ENCODE measurements at places on chromosomes 6 and 20.

GRCh38 chr6:116217069-116217468 lies 36.8 kb downstream of the TSPYL4 start:
- H3K27me3 ChIP-seq = no peaks in the 10 kb centered on the region
- H3K36me3 ChIP-seq = no peaks in the 10 kb centered on the region
- no peak overlapping the region for H3K4me3 ChIP-seq
- H3K27ac ChIP-seq = no peak overlapping the region

DNA sequence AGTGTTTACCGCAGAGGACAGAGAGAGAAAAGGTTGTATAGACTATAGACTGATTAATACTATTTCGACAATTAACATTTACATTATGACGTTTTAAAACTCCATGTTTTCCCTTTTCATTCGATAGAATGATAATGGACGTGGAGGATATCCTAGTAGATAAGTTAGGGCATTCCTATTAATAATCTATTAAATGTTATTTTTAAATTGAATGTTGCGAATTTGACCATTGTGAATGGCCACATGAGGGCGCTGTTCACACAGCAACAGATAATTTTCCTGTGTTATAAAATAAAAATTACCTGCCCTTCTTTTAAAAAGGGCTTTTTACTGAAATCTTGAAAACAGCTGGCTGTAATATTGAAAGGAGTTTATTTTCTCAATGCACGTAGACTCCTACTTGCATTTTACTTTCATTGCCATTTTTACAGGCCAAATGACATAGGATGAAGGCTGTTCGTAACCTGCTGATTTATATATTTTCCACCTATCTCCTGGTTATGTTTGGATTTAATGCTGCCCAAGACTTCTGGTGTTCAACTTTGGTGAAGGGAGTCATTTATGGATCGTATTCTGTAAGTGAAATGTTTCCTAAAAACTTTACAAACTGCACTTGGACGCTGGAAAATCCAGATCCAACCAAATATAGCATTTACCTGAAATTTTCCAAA lies 3.3 kb downstream of the ADGRB3 start:
- peak; percentile 27 for DNase-seq
- peaks cover 9% of the 10 kb centered on the region for H3K27me3 ChIP-seq
- H3K4me3 ChIP-seq = no peak overlapping the region
- H3K4me1 ChIP-seq = no peaks in the 10 kb centered on the region
- no peaks in the 10 kb centered on the region for H3K36me3 ChIP-seq

DNA sequence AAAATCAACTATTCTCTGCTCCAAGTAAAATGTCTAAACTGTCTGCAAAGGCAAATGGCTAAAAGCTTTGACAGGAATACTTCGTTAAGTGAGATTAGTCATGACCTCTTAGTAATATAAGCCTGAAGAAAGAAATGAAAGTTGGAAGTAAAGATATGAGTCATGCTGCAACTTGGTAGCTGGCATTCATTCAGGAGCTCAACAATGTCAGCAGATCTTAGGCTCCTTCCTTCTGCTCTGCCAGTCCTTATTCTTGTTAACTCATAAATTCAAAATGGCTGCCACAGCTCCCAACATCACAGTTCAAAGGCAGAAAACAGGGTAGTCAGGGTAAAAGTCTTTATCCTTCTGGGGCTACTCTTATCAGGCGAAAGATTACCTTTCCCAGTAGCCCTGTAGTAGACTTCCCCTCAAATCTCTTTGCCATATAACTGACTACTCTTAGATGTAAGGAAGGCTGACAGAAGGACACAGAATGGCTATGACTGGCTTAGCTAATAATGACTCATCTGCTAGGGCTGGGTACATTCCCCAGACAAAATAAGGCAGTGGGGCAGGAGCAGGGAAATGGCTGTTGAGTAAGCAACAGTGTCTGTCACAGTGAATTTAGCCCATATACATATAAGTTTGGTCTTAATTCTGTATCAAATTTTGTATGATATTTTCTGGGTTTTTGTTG lies 24.4 kb upstream of the C6orf62 start:
- peaks cover 8% of the 10 kb centered on the region for H3K4me1 ChIP-seq
- H3K4me3 ChIP-seq = peak overlapping the region; percentile 2
- DNase-seq = peak; percentile 98
- H3K27me3 ChIP-seq = no peaks in the 10 kb centered on the region
- peak overlapping the region; percentile 97 for H3K27ac ChIP-seq

DNA sequence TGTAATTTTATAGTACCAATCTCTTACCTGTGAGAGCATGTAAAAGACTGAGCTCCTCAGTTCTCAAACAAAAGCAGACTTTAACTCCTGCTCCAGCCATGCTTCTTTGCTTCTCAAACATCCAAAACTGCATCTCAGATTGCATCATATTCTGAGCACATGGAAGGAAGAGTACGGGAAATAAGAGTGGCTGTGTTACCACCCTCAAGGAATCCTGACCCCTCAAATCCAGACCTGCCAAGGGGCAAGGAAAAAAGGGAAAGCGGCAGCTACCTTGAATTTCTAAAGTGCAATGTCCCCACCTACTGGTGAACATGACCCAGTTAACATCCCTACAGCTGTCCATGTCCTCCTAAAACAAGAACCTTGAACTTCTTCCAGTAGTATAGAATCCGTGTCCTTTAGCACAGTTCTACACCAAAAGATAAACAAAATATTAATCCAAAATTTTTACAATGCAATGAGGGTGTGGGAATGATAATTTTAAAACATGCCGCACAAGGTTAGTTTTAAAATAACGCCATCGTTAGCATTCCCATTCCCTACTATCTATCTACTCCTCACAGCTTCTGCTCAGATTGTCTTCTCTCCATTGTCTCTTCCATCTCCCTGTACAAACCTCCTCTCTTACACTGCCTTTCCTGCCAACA lies 34.1 kb upstream of the HLA-DQB1 start:
- no peaks in the 10 kb centered on the region for H3K36me3 ChIP-seq
- no peaks in the 10 kb centered on the region for H3K4me1 ChIP-seq
- no peak overlapping the region for H3K4me3 ChIP-seq
- no peaks in the 10 kb centered on the region for H3K27me3 ChIP-seq
- no peak overlapping the region for H3K27ac ChIP-seq

- H3K4me1 ChIP-seq = no peaks in the 10 kb centered on the region
- no peaks in the 10 kb centered on the region for H3K27me3 ChIP-seq
- H3K4me3 ChIP-seq = no peak overlapping the region
- no peak for DNase-seq
- no peaks in the 10 kb centered on the region for H3K36me3 ChIP-seq
Measured at GRCh38 chr6:18019539-18020534, 32.4 kb upstream of the KIF13A start.

DNA sequence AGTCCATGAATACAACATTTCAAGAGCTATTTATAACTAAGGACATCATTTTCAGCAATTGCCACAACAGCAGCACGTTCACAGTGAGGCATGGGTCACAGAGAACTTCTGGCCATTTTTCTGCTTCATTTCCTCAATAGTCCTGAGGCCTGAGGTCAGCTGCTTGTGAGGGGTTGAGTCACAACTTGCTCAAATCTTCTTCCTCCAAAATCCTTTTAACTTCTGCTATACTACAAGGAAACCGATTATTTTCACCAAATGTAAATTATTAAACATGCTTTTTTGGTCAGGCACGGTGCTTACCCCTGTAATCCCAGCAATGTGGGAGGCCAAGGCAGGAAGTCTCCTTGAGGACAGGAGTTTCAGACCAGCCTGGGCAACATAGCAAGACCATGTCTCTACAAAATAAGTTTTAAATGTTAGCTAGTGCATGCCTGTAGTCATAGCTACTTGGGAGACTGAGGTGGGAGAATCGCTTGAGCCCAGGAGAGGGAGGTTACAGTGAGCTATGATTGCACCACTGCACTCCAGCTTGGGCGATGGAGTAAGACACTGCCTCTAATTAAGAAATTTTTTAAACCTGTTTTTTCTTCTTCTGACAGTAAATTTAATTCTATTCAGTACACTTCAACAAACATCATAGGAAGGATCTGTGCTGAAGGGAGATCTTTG lies 11.1 kb upstream of the SLC16A10 start:
- peaks cover 5% of the 10 kb centered on the region for H3K27me3 ChIP-seq
- H3K4me3 ChIP-seq = no peak overlapping the region
- peak; percentile 22 for DNase-seq
- no peaks in the 10 kb centered on the region for H3K4me1 ChIP-seq
- no peak overlapping the region for H3K27ac ChIP-seq

- H3K27ac ChIP-seq = no peak overlapping the region
- H3K4me3 ChIP-seq = no peak overlapping the region
- no peaks in the 10 kb centered on the region for H3K27me3 ChIP-seq
Measured at GRCh38 chr6:6695625-6696276, 107.2 kb downstream of the LY86 start.

DNA sequence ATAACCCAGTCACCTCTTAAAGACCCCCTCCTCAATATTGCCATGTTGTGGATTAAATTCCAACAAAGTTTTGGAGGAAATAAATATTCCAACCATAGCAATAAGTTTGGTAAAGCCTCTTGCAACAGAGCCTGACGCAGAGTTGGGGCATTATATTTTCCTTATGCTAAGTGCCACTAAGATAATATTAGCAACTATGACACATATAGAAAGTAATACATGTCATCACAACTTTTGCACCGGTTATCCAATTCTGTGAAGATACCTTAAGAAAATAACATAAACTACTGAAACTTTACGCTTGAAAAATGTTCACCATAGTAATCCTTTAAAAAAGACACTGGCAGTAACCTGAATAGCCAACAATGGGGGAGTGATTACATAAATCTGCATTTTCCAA lies 52.2 kb upstream of the TRERF1 start:
- DNase-seq = no peak
- H3K4me3 ChIP-seq = no peak overlapping the region
- H3K4me1 ChIP-seq = no peaks in the 10 kb centered on the region
- no peak overlapping the region for H3K27ac ChIP-seq

DNA sequence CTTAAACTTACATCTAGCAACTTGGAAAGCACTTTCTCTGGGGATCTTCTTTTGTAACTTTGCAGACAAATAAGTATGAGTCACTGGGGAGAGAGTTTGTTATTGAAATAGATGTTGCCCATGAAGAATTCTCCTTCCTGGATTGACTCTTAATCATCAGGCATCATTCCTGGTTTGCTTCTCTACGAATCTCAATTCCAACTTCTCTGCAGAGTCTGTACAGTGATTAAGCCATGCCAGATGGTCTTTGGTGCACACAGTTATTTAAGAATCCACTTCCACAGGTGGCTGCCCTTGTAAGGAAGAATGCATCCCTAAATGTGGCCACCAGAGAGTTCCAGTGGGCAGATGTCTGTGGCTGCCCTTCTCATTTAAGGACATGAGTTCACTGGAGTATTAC lies 25.7 kb downstream of the MYCT1 start:
- H3K4me1 ChIP-seq = no peaks in the 10 kb centered on the region
- DNase-seq = no peak
- H3K36me3 ChIP-seq = no peaks in the 10 kb centered on the region
- no peak overlapping the region for H3K4me3 ChIP-seq

- no peaks in the 10 kb centered on the region for H3K4me1 ChIP-seq
- no peak overlapping the region for H3K27ac ChIP-seq
- H3K27me3 ChIP-seq = no peaks in the 10 kb centered on the region
- no peaks in the 10 kb centered on the region for H3K36me3 ChIP-seq
- DNase-seq = no peak
- no peak overlapping the region for H3K4me3 ChIP-seq
Measured at GRCh38 chr6:143199291-143199690, 138.6 kb downstream of the AIG1 start.

DNA sequence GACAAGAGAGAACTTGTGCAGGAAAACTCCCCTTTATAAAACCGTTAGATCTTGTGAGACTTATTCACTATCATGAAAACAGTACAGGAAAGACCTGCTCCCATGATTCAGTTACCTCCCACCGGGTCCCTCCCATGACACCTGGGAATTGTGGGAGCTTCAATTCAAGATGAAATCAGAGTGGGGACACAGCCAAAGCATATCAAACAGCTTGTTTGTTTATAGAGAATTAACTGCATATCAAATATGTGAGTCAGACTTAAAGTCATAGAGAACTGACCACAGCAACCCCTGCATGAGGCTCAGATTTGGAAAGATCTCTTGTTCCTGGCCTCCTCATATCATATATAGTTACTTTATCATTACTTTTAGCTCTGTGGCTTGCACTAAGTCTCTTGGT lies 29.1 kb upstream of the HDAC2 start:
- no peak overlapping the region for H3K27ac ChIP-seq
- peaks cover 15% of the 10 kb centered on the region for H3K4me1 ChIP-seq
- no peaks in the 10 kb centered on the region for H3K36me3 ChIP-seq
- H3K4me3 ChIP-seq = no peak overlapping the region
- no peaks in the 10 kb centered on the region for H3K27me3 ChIP-seq

GRCh38 chr20:46915575-46916257 lies 21.1 kb downstream of the EYA2 start:
- no peaks in the 10 kb centered on the region for H3K27me3 ChIP-seq
- H3K4me3 ChIP-seq = no peak overlapping the region
- DNase-seq = no peak
- no peaks in the 10 kb centered on the region for H3K4me1 ChIP-seq
- no peak overlapping the region for H3K27ac ChIP-seq
- H3K36me3 ChIP-seq = no peaks in the 10 kb centered on the region

DNA sequence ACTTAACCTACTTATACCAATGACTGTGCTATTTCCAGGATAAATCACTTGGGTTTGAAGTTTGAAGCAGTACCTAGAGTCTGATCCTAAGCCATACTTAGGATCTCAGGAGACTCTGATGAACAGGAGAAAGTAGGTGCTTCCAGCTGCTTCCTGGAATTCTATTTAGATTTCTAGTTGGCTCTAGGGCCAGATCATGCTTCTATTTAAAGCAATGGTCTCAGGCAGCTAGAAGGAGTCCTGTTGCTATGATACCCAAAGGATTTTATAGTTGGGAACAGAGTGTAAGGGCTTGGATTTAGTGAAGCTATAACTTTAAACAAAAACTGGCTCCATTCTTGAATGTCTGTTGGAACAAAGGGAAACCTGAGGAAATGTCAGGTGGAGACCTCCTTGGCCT lies 52.4 kb upstream of the TINAG start:
- no peaks in the 10 kb centered on the region for H3K36me3 ChIP-seq
- H3K27ac ChIP-seq = no peak overlapping the region
- no peaks in the 10 kb centered on the region for H3K4me1 ChIP-seq
- no peak overlapping the region for H3K4me3 ChIP-seq

GRCh38 chr6:38117281-38117680 lies 297.8 kb downstream of the ZFAND3 start:
- no peaks in the 10 kb centered on the region for H3K4me1 ChIP-seq
- H3K27ac ChIP-seq = no peak overlapping the region
- H3K27me3 ChIP-seq = no peaks in the 10 kb centered on the region

- peaks cover 11% of the 10 kb centered on the region for H3K36me3 ChIP-seq
- no peaks in the 10 kb centered on the region for H3K27me3 ChIP-seq
- H3K27ac ChIP-seq = no peak overlapping the region
Measured at GRCh38 chr20:50198716-50199115, 8.1 kb downstream of the CEBPB start.

DNA sequence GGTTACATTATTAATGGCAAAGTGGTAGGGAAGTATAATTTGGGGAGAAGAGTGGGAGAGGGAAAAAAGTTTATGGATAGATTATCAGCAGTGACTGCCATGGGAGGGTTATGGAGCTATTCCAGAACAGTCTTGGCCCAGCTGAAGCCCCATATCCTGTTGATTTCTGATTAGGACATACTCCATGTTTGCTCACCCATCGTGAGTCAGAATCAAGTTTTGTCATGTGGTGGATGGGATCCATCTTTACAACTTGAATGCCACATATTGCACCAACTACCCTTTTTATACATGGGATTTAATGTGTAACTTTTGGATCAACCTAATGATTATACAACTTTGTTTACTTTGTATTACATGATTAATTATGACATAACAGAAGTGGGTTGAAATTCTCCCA lies 217.0 kb downstream of the HAO1 start:
- H3K36me3 ChIP-seq = no peaks in the 10 kb centered on the region
- H3K27ac ChIP-seq = no peak overlapping the region
- DNase-seq = peak; percentile 52
- no peaks in the 10 kb centered on the region for H3K27me3 ChIP-seq

- H3K27ac ChIP-seq = no peak overlapping the region
- no peak overlapping the region for H3K4me3 ChIP-seq
- no peaks in the 10 kb centered on the region for H3K4me1 ChIP-seq
Measured at GRCh38 chr6:137744877-137745276, 122.2 kb upstream of the TNFAIP3 start.
